ENCODE measurements at places on chromosomes 1 and 21.

- DNase-seq: no peak
These were observed 16.7 kb upstream of the ZYG11A start for GRCh38 chr1:52825868-52826267.

DNA sequence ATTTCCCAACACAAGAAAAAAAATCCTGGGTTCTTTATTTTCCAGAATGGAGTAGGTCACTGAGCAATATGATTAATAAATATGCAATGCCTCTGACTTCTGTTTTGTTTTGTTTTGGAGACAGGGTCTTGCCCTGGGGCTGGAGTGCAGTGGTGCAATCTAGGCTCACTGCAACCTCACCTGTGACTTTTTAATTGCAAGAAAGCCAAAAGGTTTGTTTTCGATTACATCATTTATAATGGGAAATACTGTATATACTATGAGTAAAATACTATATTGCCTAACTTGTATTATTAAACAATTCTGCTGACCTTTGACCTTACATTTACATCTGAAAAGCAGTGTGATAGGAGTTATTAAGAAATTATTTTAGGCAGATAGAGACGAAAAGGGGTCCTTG, 11.6 kb upstream of the CD46 start:
- DNase-seq: no peak

DNA sequence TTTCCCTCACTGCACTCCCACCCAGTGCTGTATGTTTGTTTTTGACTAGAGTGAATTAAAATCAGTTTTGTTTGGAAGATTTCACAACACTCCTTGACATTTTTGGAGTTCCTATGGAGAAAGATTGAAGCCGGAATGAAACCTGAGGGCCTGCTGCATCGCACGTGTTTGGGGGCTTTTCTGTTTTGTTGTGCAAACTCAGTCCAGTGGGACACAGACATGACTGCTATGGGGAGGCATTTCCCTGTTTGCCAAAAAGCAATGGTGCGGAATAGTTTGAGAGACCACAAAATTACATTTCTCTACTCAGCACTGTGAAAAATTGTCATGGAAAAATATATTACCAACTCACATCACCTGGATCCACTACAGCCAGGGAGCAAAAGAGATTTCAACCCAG, 43.8 kb upstream of the KCNE2 start:
- no peak for DNase-seq

DNA sequence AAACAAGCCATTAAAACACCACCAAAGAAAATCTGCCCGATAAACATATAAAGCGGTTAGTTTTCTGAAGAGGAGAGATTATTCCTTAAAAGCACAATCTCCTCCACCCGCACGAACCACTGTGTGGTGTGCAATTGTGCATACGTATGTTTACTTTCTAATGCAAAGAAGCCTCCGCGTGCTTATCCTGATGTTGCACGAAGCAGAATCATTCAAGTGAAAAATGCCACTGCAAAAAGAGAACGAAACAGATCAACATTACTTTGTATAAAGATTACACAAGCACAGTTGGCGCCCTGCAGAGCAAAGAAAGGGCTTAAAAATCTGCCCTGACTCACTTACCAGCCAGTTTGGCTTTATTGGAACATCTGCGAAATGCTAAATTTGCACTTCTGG, 166.8 kb downstream of the ZNF281 start:
- DNase-seq: no peak

DNA sequence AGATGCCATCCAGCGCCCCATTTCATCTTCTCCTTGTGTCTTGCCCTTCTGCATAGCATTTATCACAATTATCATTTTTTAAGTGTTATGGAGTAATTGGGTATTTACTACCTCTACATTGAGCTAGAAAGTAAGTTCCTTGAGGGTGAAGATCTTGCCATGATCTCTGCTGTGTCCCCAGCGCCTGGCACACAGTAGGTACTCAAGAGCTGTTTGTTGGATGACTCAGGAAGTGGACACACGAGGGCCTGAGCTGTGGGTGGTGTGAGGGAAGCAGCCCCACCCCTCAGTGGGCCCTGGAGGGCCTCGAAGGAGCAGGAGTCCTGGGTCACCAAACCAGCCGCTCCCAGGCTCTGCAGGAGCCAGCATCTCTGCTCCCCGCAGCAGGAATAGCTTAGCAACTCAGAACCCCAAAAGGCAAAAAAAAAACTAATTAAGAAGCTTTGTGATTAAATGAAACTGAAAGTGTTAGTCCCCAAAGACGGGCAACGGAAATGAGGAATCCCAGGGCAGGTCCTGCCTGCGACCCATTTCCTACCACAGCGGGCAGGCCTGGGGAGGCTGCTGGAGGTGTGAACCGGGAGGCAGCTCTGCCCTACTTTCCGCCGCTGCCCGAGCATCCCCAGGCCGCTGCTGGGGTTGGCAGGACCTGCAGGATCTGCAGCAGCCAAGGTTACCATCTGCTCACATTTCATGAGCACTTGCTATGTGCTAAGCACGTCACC, 87.7 kb downstream of the LACTBL1 start:
- no peak for DNase-seq

- no peak for DNase-seq
These were observed 29.3 kb upstream of the ZBTB8A start for GRCh38 chr1:32509939-32510338.

GRCh38 chr1:30895944-30896660, 12.5 kb downstream of the SDC3 start:
- DNase-seq: no peak

GRCh38 chr1:233282582-233282886, 13.0 kb downstream of the PCNX2 start:
- no peak for DNase-seq

- DNase-seq: no peak
These were observed 111.5 kb downstream of the SIM2 start for GRCh38 chr21:36810443-36810842.

DNA sequence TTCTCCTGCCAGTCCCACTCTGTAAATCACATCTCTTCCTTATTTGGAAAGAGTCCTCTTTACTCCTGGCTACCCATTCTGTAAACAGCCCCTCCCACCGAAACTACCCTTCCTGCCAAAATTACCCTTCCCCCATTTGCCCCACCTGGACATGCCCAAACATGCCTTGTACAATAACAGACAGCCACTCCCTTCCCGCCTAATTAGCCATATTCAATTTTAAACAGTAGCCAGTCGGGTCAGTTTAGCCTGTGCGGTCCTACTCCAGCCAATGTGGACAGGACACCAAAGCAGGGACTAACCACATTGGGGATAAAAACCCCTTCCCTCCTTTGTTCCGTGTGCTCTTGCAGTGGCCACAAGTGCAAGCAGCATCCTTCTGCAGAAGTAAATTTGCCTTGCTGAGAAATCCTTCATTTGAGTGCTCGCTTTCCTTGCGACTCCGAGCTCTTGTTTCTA, 56.3 kb upstream of the MAP10 start:
- no peak for DNase-seq

- DNase-seq: peak; percentile 43
These were observed 261.1 kb downstream of the CAMTA1 start for GRCh38 chr1:7046314-7046713.

DNA sequence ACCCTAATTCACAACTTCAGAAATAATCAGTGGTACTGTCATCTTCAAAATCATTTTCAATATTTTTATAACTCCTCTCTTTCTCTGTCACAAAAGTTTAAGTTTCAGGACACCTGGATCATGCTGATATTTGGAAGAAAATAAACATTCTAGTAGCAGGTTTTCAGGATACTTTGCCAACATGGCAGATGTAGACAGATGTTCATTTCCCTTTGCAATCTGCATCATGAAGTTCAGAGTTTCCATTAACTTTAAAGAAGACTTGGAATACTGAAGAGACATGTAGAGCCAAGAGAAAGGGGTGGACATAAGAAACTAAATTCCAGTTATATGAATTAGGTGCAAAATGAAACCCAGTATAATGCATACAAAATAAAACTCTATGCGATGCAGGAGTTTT, 218.1 kb downstream of the USH2A start:
- no peak for DNase-seq

DNA sequence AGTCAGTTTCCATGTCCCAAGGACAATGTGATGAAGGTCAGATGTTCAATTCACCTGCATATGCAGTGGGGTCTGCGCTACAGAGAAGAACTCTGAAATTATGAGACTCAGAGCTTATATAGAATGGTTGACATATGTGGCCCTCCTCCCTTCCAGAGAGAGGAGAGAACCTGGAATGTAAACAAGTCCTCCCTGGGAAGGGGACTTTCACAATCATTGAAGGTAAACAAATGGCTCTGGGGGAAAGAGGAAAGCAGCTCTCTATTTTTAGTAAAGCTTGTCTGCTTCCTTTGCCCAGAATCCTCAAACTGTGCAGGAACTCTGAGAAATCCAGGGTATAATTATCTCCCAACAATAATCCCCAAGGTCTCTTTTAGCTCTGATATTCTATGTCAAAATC, 9.8 kb downstream of the OVGP1 start:
- no peak for DNase-seq

DNA sequence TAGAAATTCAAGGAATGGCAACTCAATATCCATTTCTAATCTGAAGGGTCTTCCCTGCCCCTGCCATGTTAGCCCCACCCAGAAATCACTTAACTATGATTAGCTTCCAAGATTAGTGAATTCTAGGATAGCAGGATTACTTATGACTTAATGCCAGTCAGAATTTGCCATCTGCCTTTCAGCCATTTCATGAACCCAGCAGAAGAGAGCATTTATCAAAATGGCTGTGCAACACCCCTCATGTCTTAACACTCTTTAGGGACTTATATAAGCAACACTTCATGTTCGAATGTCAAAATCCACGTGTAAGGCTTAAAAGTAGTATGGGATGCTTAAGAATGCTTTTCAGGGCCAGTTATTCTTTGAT, 288.5 kb downstream of the NFIA start:
- DNase-seq: no peak

DNA sequence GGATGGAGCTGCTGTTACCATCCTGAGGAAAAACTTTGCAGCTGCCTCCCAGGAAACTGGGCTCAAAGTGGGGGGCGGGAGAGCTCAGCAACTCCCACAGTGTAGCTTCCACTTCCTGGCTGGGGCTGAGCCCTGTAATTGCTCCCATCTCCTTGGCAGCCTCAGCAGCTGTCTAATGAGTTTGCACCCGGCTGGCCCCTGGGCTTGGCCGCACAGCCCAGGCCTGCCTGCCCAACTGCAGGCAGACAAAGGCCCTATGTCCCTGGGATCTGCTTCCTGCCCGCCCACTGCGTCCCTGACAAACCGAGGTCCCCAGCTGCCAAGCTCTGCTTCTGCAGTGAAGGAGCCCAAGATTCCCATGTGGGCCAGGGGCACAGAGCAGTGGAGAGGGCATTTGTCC, 30.1 kb downstream of the EDN2 start:
- DNase-seq: no peak

DNA sequence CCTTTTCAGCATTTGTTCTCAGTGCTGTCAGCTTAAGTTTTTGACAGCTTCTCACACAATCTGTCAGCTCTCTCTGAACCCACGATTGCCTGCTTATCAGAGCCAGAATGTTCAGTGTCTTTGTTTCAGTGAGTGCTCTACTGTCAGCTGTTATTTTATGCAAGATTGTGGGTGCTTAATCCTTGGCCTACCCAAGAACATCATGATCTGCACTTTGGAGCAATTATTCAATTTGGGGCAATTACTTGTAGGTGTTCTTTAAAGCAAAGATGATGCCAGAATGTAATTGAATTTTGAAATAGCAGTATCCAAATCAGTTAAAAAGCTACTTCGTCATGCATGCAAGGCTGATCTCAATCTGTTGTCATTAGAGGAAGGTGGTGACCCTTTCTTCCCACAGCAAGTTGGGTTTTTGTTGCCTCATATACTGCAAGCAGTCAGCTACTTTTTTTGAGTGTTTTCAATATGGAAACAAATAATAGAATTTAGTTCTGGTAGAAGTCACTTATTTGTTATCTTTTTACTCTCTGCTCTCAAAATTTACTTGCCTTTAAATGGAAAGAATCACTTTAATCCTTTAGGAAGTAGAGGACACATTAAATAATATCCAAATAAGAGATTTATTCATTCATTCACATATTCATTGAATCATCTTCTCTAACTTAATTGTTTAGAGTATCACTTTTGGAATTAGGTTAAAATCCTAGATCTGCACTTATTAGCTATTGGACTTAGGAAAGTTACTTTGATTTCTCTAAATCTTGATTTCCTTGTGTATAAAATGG, 253.5 kb upstream of the CACYBP start:
- no peak for DNase-seq

GRCh38 chr1:1035291-1035943, 15.5 kb downstream of the AGRN start:
- no peak for DNase-seq

DNA sequence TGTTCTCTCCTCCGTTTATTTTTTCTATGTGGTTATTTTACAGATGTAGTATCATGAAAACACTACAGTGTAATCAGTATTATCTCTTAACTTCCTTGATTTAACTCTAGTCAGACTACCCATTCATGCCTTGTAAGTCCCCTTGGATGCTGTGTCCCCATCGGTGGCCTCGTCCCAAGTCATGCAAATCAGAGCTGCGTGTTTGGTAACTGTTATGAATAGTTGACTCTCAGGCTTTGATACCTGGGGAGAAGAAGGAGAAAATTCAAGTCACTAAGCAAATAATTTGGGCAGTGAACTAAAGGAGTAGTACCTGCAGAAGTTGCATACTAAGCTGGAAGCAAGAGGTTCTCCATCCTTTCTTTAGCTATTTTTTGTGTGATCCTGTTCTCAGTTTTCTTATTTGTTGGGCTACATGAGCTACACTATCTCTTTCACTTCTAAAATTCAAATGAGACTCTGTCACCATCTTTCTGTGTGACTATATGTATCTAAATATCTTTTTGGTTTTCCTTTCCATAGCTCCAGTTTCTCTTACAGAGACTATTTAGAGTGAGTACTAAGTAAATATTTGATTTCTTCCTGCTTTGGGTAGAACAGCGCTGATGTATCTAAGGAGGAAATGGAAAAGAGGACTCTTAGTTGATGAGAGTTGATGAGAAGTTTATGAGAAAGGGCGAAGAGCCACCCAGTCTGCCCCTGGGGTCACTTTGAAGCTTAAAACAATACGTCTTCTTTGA, 50.9 kb downstream of the VANGL2 start:
- DNase-seq: no peak

GRCh38 chr21:33019885-33020557, 5.7 kb upstream of the OLIG2 start:
- DNase-seq: no peak

DNA sequence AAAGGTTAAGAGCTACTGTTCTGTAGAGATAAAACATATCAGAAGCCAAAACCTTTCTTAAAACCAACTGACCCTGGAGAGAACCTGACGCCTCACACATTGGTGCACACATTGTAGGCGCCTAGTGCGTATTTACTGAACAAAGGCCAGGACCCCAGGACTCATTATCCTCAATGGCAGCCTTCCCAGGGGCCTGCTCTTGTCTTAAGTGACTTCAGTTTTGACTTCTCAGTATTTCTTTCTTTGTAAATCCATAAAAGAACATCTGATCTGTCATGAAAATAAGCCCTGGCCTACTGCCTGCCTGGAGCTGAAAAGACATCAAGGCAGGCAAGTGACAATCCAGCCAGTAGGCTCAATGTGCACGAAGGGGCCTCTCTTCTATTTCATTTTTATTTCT, 27.6 kb downstream of the ABCA4 start:
- no peak for DNase-seq

Data from right renal pelvis (tissue), 4 donors.